CD4-positive, alpha-beta T cell (primary cell): ENCODE measurements at places on chromosomes 4 and X. TPM values are rescaled to one million over a fixed set of nuclear protein-coding genes. Genes with fewer than 3 reads are reported as not detected.
A peak's percentile ranks its signal among the peaks of the same experiment; 100 is the strongest.

DNA sequence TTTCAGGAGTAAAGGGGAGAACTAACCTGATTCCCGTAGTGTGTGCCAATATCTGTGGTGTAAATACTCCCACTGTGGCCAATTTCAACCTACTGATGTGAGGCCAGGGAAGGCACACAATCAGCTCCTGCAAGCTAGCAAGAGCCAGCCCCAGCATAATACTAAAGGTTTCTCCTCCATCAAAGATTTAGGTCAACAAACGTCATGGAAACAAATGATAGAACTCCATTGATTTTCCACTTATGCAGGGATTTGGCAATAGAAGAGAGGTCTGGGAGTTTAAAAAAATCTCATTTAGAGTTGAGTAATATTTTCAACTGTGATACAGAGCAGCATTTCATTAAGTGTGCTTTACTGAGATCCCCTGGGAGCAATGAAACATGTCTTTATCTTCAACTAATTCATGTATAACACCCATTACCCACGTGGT is 15.8 kb upstream of the VEGFD start:
- no peaks in the 10 kb centered on the region for H3K36me3 ChIP-seq
- H3K27me3 ChIP-seq: no peaks in the 10 kb centered on the region
- no peak overlapping the region for H3K4me3 ChIP-seq
- DNase-seq: no peak
- no peaks in the 10 kb centered on the region for H3K4me1 ChIP-seq
- H3K27ac ChIP-seq: no peak overlapping the region

GRCh38 chr4:113141901-113142346 is 92.5 kb downstream of the ANK2 start:
- H3K36me3 ChIP-seq: no peaks in the 10 kb centered on the region
- no peak for DNase-seq
- H3K4me1 ChIP-seq: no peaks in the 10 kb centered on the region
- H3K4me3 ChIP-seq: no peak overlapping the region
- H3K27ac ChIP-seq: no peak overlapping the region

DNA sequence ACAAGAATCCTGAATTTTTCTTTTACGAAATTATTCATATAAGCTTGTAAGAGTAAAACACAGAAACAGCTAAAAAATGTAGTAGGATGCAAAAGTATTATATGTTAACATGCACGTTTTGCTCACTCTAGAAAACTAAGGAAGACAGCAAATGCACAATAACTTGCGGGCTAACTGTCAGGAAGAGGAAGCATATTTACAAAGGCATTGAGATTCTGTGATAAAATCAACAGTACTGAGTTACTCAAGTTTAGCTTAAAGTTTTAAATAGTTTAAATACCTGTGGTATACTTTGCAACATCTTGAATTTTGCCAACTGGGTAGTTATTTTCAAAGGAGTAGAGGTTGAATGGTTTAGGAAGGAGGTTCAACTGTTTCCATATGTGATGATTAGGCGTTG is 37.0 kb downstream of the SH2D1A start:
- no peaks in the 10 kb centered on the region for H3K4me1 ChIP-seq
- H3K36me3 ChIP-seq: peaks cover 18% of the 10 kb centered on the region
- no peaks in the 10 kb centered on the region for H3K27me3 ChIP-seq
- no peak for DNase-seq

The POLA1 gene
- 4.7 TPM for total RNA-seq

The MAGEB1 gene
- total RNA-seq: not detected

DNA sequence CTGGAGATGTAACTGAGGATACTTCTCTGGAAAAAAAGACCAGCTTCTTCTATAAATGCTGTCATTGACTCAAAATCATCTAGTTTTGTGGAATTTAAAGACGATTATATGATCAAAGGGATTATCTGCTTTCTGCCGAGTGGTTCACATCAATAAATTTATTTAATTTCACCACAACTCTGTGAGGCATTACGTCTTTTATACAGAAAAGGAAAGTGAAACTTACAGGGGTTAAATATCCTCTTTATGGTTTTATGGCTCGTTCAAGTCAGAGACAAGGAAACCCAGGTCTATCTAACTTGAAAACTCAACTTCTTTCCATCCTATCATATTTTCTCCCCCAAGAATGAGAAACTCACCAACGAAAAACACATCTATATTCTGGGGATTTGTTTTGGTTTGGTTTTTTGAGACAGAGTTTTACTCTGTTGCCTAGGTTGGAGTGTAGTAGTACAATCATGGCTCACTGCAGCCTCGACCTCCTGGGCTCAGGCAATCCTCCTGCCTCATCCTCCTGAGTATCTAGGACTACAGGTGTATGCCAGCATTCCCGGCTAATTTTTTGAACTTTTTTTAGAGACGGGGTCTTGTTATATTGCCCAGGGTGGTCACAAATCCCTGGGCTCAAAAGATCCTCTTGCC is 377.9 kb upstream of the EMCN start:
- H3K27ac ChIP-seq: peak overlapping the region; percentile 16
- H3K36me3 ChIP-seq: no peaks in the 10 kb centered on the region
- peak overlapping the region; percentile 57 for H3K4me3 ChIP-seq
- DNase-seq: no peak
- H3K27me3 ChIP-seq: peaks cover 3% of the 10 kb centered on the region

GRCh38 chr4:146098397-146098796 is 77.1 kb upstream of the LSM6 start:
- H3K27ac ChIP-seq: no peak overlapping the region
- H3K36me3 ChIP-seq: no peaks in the 10 kb centered on the region
- H3K27me3 ChIP-seq: no peaks in the 10 kb centered on the region
- no peaks in the 10 kb centered on the region for H3K4me1 ChIP-seq
- DNase-seq: no peak

- H3K4me3 ChIP-seq: no peak overlapping the region
- DNase-seq: no peak
- H3K36me3 ChIP-seq: no peaks in the 10 kb centered on the region
- H3K27ac ChIP-seq: no peak overlapping the region
- no peaks in the 10 kb centered on the region for H3K4me1 ChIP-seq
Measured at GRCh38 chr4:148016063-148016637, 284.3 kb downstream of the ARHGAP10 start.

GRCh38 chr4:30801876-30802275 is 81.7 kb downstream of the PCDH7 start:
- no peak overlapping the region for H3K4me3 ChIP-seq
- H3K36me3 ChIP-seq: no peaks in the 10 kb centered on the region
- no peak overlapping the region for H3K27ac ChIP-seq
- H3K27me3 ChIP-seq: no peaks in the 10 kb centered on the region
- no peaks in the 10 kb centered on the region for H3K4me1 ChIP-seq

DNA sequence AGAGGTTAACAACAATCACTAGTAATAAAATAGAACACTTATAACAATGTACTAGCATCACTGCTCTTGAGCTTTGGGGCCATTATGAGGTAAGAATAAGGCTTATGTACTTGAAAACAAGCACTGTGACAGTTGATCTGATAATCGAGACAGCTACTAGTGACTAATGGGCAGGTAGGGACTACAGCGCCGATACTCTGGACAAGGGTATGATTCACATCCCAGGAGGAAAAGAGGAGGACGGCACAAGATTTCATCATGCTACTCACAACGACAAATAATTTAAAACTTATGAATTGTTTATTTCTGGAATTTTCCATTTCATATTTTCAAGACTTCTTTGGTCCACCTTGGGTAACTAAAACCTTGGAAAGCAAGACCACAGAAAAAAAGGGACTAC is 62.3 kb downstream of the FAM184B start:
- DNase-seq: no peak
- no peaks in the 10 kb centered on the region for H3K27me3 ChIP-seq
- H3K4me3 ChIP-seq: no peak overlapping the region

- no peaks in the 10 kb centered on the region for H3K36me3 ChIP-seq
- H3K4me1 ChIP-seq: no peaks in the 10 kb centered on the region
- no peak overlapping the region for H3K27ac ChIP-seq
- H3K4me3 ChIP-seq: no peak overlapping the region
- DNase-seq: no peak
Measured at GRCh38 chr4:184064877-184065276, 152.8 kb downstream of the ENPP6 start.

The ANKRD50 gene
- 0.36 TPM for total RNA-seq

DNA sequence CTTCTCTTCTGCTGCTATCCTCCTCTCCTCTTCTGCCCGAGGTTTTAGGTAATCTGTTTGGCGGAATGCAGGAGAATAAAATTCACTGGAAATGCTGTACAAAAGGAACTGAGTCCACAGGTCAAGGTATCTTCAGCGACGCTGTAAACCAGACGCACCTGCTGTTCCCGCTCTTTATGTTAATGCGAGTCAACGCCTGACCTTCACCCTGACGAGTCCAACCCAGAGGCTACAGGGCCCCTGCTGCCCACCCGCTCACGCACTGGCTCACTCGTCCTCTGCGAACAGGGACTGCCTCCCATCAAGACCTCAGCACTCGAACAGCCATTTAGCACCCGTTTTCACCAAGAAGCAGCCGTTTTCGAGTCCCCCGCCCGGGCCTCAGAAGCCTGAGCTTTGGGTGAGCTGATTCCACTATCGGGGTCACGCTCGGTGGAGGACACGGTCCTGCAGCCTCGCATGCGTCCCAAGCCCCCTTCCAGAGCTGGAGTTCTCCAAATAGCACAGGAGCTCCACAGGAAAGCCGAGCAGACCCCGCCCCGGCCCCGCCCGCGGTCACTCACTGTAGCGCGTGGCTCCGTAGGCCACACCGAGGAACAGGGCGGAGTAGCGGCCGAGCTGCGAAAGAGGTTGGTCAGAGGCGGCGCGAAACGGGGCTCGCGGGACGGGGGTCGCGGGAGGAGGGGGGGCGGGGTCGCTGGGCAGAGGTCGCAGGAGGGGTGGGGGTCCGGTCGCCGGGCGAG is 556 bp downstream of the ATP5ME start:
- no peak overlapping the region for H3K27ac ChIP-seq
- DNase-seq: no peak
- H3K36me3 ChIP-seq: peaks cover 22% of the 10 kb centered on the region
- peaks cover 21% of the 10 kb centered on the region for H3K4me1 ChIP-seq

DNA sequence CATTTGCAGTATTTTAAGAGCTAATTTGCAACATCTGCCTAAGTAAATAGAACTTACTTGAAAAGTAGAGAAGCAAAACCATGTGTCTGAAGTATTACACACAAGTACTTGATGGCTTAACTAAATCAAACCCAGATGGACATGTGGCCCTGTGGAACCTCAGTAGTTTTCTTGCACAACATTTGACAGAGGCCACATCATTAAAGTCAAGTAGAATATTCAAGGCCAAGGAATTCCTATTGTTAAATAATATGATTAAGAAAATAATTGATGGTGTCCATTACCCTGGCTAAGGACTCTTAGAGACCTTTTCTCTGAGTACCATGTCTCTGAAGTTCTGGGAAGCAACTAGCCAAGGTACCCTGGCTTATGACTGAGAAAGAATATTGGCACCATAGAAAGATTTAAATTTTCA is 135.4 kb upstream of the OTUD4 start:
- no peak overlapping the region for H3K4me3 ChIP-seq
- no peaks in the 10 kb centered on the region for H3K27me3 ChIP-seq
- no peak overlapping the region for H3K27ac ChIP-seq
- no peaks in the 10 kb centered on the region for H3K36me3 ChIP-seq
- DNase-seq: no peak
